Stimulated activated CD8-positive, alpha-beta memory T cell treated with anti-CD3 and anti-CD28 coated beads, Interleukin-2, amount 100 ng/mL, for 1 hour (primary cell): ENCODE measurements at places on chromosomes 4 and X.

DNA sequence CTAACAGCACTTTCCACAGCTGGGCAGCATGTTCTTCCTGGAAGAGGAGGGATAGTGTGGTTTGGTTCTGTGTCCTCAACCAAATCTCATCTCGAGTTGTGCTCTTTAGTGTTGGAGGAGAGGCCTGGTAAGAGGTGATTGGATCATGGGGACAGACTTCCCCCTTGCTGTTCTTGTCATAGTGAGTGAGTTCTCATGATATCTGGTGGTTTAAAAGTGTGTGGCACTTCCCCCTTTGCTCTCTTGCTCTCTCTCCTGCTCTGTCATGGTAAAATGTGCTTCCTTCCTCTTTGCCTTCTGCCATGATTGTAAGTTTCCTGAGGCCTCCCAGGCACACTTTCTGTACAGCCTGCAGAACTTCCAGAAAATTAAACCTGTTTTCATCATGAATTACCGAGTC lies 133.7 kb upstream of the NDP start:
- DNase-seq, result no peak

DNA sequence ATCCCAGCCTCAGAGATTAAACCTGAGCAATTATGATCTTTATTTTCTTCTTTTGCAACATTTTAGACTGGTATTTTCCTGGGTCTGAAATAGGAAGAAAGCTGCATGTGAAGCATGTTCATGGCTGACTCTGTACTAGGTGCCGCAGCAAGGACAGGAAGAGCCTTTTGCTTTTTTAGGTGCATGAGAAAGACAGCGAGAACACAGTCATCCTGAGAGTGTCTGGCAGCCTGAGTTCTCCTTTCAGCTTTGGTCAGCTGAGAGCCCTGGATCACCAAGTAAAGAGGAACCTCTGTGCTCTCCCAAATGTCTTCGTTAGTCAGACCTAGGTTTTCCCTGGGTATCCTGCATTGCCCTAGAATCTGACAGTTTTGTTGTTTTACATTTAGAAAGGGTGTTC lies 29.8 kb downstream of the FAM149A start:
- DNase-seq, result no peak

- DNase-seq, result no peak
Measured at GRCh38 chr4:1837069-1837468, 18.9 kb downstream of the LETM1 start.

DNA sequence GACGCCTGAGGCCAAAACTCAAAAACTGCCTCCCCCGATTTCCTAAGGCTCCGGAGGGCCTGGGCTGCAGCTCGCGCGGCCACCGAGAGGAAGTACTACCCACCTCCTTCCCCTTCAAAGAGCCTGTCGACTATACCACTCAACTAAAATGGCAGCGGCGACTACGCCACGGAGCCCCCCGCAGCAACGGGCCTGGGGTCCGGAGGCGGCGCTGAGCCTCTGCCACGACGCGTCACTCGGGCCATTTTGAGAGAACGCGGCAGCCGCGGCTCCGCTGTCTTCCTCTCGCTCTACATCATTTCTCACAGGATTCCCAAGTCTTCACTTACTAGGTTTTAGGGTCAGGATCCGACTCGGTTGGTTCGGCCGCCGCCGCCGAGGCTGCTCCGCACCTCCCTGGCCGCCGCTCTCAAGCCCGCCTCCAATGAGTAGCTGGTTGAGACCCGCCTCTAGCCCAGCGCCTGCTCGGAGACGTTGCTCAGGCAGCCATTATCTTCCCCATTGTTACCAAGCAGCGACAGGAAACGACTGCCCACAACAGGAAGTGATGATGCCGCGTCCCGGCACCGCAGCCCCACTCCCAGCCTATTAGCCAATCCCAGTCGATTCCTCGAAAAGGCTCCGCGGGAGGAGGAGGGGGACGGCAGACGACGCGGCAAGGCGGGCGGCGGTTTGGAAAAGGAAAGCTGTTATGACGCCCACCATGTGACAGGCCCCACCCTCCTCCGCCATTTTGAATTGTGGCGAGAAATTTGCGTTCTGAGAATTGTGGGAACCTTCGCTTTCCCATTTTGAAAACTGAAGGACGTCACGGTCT lies at the start of gene RLIM:
Gene RLIM, minus strand, starts transcription at position 532 of the 817 bp plus-strand sequence. CDS start 18,647 bp downstream, outside the sequence.
- peak; percentile 72 for DNase-seq

GRCh38 chr4:154838155-154838554 lies 57.1 kb downstream of the RBM46 start:
- DNase-seq, result no peak

DNA sequence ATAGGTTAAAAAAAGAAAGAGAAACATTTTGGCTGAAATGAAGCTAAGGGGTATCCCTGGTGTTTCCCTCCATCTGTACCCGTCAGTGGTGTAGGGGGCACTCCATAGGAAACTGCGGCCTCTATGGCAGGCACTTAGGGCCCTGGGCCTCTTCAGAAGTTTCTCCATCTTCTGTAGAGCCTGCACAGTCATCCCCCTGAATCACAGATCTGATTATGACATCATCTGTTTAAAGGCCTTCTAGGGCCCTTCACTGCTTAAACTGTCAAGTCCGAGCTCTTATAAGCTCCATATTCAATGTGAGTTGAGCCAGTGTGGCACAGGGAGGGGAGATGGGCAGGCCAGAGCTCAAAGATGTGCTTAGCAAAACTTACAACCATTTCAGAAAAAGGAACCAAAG lies 241.3 kb downstream of the NR3C2 start:
- DNase-seq, result no peak

GRCh38 chrX:154369449-154370299 lies 4.8 kb downstream of the FLNA start:
- peak; percentile 53 for DNase-seq

DNA sequence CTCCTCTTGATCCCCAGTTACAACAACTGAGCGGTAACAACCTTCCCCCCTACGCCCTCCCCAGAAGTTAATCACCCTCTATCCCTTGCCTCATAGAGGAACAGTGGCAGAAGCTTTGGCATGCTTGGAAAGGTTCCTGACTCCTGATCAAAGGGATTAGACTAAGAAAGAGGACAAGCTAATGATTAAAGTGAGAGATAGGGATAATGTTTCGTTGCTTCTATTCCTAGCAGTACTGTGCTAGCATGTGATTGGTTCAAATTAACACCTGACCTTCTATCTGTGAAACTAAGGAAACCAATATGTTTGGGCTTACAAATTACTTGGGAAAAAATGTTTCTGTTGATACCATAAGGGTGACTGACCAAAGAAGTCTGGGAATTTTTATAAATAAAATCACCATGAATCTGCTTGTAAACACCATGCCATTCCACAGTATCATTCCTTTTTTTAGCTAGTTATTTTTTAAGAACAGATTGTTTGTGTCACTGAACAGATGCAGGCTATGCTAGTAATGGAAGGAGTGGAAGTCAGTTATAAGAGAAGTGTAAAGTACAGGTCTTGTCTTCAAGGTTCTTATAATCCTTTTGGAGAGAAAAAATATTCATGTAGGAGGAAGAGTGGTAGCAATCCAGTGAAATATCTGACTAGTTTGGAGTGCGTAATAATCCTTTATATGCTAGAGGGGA lies 11.3 kb upstream of the ATP1B4 start:
- DNase-seq, result no peak

DNA sequence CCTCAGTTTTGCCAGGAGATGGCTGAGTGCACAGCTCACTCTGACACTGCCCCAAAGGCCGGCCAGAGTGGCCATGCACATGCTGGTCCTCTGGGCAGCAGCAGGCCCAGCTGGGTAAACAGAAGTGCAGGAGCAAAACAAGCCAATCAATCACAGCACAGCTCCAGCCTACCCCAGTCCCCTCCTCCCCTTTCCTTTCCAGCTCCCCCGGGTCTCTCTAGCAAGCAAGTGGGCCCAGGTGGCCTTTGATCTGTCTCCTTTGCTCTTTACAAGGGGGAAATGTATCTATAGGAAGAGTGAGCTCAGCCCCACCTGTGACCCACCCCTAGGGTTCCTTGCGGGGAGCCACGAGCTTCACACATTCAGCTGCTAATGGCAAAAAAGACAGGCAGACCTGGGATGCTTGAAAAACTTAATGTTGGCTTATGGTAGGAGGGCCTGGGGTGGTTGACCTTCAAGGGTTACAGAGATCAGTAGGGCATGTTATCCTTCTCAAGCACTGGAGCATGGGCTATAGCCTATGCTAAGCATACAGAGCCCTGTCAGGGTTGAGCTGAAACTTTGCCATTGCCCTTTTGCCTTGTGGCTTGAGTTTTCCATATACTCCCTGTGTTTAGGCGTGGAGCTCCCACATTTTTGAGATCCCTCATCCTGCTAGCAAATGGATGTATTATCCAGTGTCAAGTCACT lies 57.8 kb upstream of the PLAC1 start:
- DNase-seq, result no peak
